Activated T-cell treated with anti-CD3 and anti-CD28 coated beads, Interleukin-2, amount 50 U/mL, for 72 hours (primary cell): ENCODE measurements at places on chromosomes 1 and 21. TPM values are rescaled to one million over a fixed set of nuclear protein-coding genes. Genes with fewer than 3 reads are reported as not detected.

DNA sequence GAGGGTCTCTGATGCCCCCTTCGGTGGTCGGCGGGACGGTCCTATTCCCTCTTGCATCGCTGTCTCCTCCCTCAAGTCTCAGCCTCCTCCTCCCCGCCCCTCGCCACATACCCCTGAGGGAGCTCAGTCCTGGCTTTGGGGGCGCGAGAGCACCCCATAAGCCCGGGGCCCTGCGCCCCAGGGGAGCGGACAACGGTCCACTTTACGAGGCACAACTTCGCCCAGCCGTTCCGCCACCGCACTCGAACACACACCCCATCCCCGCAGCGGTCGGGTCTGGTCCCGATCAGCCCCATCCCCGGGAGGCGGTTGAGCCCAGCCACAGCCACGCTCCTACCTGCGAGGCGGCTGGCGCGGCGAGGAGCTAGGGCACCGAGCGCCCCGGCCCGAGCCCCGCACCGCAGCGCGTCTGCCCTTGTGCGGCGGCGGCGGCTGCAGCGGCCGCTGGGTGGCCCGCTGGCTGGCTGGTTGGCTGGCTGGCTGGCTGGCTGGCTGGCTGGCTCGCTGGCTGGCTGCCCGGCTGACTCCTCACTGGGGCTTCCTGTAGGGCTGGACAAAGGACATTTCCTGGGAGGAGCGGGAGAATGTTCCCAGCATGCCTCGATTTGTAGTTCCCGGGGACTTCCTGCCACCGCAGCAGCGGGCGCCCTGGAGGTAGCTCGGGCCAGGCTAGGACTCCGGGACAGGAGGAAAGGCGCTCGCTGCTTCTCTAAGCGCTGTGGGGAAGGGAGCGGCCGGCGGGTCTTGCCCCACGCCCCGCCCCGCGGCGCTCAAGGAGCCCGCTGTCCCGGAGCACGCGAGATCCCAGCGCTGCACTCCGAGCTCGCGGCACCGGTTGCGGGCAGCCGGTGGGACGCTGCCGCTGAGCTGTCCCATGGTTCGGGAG is at the start of gene ZNF697:
TSS of gene ZNF697 (minus strand) at position 533 of the 886 bp plus-strand sequence. CDS start 22,166 bp downstream, outside the sequence.
- peaks cover 35% of the 10 kb centered on the region for H3K4me1 ChIP-seq
- peaks cover 76% of the 10 kb centered on the region for H3K27me3 ChIP-seq
- H3K27ac ChIP-seq: no peak within 1 kb of the TSS
- peak; percentile 60 for DNase-seq
- H3K36me3 ChIP-seq: no peaks in the 10 kb centered on the region

DNA sequence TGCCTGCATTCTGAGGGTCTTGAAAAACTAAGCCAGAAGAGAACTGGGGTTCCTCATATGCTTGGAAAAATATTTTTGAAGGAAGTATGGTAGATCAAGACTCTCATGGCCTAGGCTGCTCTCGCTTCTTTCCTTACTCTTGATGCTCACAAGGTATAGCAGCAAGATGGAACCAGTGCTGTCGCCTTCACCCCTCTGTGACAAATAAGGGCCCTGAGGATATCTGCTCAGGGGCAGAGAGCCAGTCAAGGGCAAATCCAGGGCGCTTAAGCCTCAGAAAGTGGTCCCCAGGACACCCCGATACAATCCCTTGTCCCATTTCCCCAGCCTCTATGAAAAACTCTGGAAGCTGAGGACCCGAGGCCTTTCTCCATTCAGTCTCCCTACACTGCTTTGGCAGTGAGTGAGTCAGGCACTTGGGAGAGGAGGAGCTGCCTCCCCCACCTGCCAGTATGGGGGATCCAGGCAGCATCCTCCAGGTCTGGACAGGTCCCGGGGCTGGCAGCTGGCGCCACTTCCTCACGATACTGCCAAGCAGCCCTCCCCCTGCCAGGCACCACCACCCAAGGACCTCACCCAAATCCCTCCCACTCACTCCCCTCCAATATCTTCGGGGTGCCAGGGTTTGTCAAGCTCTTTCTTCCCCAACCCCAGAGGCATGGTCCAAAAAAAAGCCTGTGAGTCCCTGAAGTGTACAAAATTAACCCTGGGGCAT is 1.3 kb downstream of the IGSF9 start:
- H3K27me3 ChIP-seq: peaks cover 44% of the 10 kb centered on the region
- H3K27ac ChIP-seq: no peak overlapping the region
- H3K4me1 ChIP-seq: peaks cover 9% of the 10 kb centered on the region
- no peak for DNase-seq

GRCh38 chr1:9080705-9081291 is 11.4 kb upstream of the SLC2A5 start:
- H3K4me3 ChIP-seq: no peak overlapping the region
- H3K4me1 ChIP-seq: peaks cover 24% of the 10 kb centered on the region
- H3K27me3 ChIP-seq: peaks cover 34% of the 10 kb centered on the region
- DNase-seq: no peak
- H3K36me3 ChIP-seq: no peaks in the 10 kb centered on the region
- no peak overlapping the region for H3K27ac ChIP-seq

The FMO2 gene
- not detected for total RNA-seq

- H3K27ac ChIP-seq: no peak within 1 kb of the TSS
- peaks cover 77% of the 10 kb centered on the region for H3K27me3 ChIP-seq
- peak; percentile 10 for DNase-seq
- peak within 1 kb of the TSS; percentile 90 for H3K4me3 ChIP-seq
Measured at GRCh38 chr1:220527908-220528678, at the start of gene MARK1. TSS of gene MARK1 (plus strand) at chr1:220528136. CDS start at chr1:220528823, 687 bp downstream.

The PTGFRN gene
- total RNA-seq: 14.8 TPM

DNA sequence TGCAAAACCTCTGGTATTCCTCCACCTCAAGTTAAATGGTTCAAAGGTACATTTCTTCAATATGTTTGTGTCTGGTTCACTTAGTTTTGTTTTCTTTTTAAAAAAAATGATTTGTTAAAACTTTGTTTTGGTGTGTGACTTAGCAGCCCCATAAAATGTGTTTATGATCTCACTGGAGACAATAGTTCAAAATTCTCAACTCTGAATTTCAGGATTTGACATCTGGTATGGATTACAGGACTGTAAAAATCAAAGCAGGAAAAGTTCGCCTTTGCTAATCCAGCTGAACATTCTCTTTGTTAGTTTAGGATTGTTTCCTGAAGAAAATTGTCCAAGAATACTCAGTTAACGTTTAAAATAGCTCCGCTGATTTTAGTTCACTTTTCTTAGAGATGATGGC is 231.7 kb downstream of the HMCN1 start:
- H3K27me3 ChIP-seq: peaks cover 11% of the 10 kb centered on the region
- H3K4me3 ChIP-seq: no peak overlapping the region
- no peaks in the 10 kb centered on the region for H3K36me3 ChIP-seq

GRCh38 chr1:238783633-238784032 is 602.7 kb upstream of the CHRM3 start:
- H3K36me3 ChIP-seq: no peaks in the 10 kb centered on the region
- no peak overlapping the region for H3K4me3 ChIP-seq
- no peaks in the 10 kb centered on the region for H3K27me3 ChIP-seq
- no peak overlapping the region for H3K27ac ChIP-seq

- H3K4me3 ChIP-seq: peak overlapping the region; percentile 24
- H3K27ac ChIP-seq: no peak overlapping the region
- DNase-seq: no peak
Measured at GRCh38 chr1:41362749-41363590, 1.7 kb downstream of the FOXO6 start.

GRCh38 chr21:44043613-44044012 is 31.5 kb downstream of the TRAPPC10 start:
- H3K27me3 ChIP-seq: no peaks in the 10 kb centered on the region
- H3K4me1 ChIP-seq: peaks cover 5% of the 10 kb centered on the region
- no peak overlapping the region for H3K4me3 ChIP-seq
- no peak for DNase-seq

The MIGA1 gene
- total RNA-seq: 11.9 TPM

The S100A7A gene
- not detected for total RNA-seq

DNA sequence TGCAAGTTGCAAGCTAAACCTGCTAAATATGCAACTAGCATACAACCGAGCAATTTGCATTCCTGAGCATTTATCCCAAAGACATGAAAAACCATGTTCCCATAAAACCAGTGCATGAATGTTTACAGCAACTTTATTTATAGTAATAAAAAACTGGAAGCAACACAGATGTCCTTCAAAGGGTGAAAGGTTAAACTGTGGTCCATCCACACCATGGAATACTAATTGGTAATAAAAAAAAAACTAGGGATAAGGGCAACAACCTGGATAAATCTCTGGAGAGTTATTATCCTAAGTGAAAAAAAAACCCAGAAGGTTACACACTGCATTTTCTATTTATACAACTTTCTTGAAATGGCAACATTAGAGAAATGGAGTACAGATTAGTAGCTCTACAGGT is 474.1 kb downstream of the SMYD3 start:
- H3K27ac ChIP-seq: no peak overlapping the region
- H3K27me3 ChIP-seq: no peaks in the 10 kb centered on the region
- peaks cover 8% of the 10 kb centered on the region for H3K4me1 ChIP-seq
- DNase-seq: no peak

The MYOC gene
- total RNA-seq: not detected

DNA sequence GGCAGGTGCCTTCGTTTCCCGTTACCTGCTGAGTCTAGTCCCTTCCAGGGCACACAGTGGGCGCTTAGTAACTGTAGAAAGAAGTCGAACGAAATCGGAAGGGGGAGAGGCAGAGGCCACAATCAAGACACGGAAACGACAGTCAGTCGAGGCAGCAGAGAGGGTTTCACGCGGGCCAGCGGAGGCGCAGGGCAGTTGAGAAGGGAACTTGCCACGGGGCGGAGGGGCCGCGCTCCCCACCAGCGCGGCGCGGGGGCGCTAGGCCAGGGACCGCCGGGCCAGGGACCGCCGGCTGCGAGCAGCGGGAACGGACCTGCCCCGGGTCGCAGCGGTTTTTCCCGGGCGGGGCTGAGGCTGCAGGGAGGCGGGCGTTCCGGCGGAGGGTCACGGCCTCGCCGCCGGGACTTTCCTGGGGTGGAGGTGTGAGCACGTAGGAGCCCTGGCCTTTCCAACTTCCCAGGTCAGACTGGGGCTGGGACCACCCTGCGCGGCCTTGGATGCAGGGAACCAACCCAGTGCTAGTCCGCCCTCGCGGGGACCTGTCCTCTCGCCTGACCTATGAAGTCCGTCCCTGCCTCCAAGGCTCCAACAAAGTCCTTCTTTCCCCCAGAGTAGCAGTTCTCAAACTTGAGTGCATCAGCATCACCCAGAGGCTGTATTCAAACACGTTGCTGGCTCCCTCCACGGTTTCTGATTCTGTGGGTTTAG is 150.1 kb upstream of the FGGY start:
- no peaks in the 10 kb centered on the region for H3K36me3 ChIP-seq
- DNase-seq: peak; percentile 55
- H3K4me1 ChIP-seq: peaks cover 45% of the 10 kb centered on the region
- H3K27ac ChIP-seq: peak overlapping the region; percentile 91
- peaks cover 13% of the 10 kb centered on the region for H3K27me3 ChIP-seq

DNA sequence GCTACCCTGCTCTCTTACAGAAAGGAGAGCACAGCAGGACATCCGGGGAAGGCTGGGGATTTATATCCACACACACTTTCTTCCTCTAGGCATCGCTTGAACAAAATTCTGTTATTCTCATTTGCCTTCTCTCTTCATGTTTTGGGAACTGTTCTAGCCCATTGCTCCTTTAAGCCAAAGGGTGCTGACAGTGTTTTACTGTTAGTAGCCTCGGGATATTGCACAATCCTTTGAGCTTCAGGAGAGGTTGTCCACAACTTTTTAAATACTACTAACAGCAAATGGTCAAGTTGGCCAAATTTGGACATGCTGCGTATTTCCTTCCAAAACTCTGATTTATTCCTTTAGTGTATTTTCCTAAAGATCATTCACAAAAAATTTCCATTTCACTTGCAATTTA is 579.2 kb upstream of the RGS18 start:
- no peaks in the 10 kb centered on the region for H3K27me3 ChIP-seq
- no peak overlapping the region for H3K4me3 ChIP-seq
- no peak for DNase-seq
- no peak overlapping the region for H3K27ac ChIP-seq

The GBP7 gene
- total RNA-seq: not detected

- peaks cover under 1% of the 10 kb centered on the region for H3K36me3 ChIP-seq
- H3K27me3 ChIP-seq: no peaks in the 10 kb centered on the region
- H3K4me1 ChIP-seq: no peaks in the 10 kb centered on the region
- H3K27ac ChIP-seq: no peak overlapping the region
- no peak for DNase-seq
Measured at GRCh38 chr1:46960250-46960649, 19.0 kb upstream of the CYP4A11 start.

DNA sequence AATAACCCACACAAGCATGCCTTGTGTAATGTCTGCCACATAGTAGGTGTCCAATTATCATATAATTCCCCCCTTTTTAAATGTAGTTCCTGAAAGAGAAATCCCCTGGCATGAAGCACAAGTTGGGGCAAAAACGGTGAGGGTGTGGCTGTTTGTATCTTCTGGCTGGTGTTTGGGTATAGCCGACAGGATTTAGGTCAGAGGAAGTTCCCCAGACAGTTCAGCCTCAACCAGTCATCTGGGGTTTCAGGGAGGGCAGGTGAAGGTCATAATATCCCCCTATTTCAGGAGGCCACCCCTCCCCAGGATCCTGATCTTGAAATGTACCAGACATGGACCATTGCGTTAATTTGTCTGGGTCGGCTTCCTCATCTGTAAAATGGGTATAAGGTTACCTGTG is 29.1 kb upstream of the JUN start:
- H3K4me3 ChIP-seq: no peak overlapping the region
- H3K4me1 ChIP-seq: peaks cover 30% of the 10 kb centered on the region
- H3K27ac ChIP-seq: no peak overlapping the region
- peak; percentile 8 for DNase-seq

DNA sequence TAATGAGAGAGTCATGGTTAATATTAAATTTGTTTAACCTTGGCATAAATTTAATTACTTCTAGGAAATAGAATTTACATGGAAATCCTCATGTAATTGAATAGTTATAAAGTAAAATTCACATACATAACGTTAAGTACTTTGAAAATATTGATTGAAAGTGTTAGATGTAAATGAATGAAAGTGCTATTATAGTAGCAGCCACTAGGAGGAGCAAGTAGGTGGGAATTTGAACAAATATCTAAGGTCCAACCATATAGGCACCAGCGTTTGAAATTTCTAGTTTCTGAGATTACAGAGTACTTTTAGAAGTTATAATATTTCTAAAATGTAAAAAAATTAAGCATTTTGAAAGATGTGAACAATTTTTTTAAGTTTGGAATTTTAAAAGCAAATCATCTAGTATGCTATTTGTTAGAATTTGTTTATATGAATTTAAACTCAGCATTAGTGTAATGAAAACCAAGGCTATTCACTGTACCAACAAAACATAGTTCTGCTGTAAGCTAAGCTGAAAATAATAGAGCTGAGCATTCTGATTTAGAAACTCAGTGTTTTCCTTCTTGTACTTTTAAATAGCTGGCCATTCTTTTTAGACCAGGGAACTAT is 3.3 kb downstream of the B3GALT2 start:
- H3K4me3 ChIP-seq: no peak overlapping the region
- H3K27ac ChIP-seq: no peak overlapping the region
- H3K4me1 ChIP-seq: peaks cover 27% of the 10 kb centered on the region
- no peaks in the 10 kb centered on the region for H3K36me3 ChIP-seq
- no peaks in the 10 kb centered on the region for H3K27me3 ChIP-seq
- DNase-seq: peak; percentile 19

The CEP170 gene
- total RNA-seq: 49.4 TPM

The LRRN2 gene
- not detected for total RNA-seq

GRCh38 chr1:1245178-1245816 is 1.2 kb downstream of the C1QTNF12 start:
- H3K27ac ChIP-seq: no peak overlapping the region
- H3K4me1 ChIP-seq: peaks cover 9% of the 10 kb centered on the region
- no peaks in the 10 kb centered on the region for H3K36me3 ChIP-seq
- no peak overlapping the region for H3K4me3 ChIP-seq
- no peaks in the 10 kb centered on the region for H3K27me3 ChIP-seq

The CAPN9 gene
- total RNA-seq: not detected

- H3K36me3 ChIP-seq: no peaks in the 10 kb centered on the region
- DNase-seq: peak; percentile 93
- H3K4me3 ChIP-seq: peak overlapping the region; percentile 73
- H3K4me1 ChIP-seq: peaks cover 16% of the 10 kb centered on the region
- peaks cover 59% of the 10 kb centered on the region for H3K27me3 ChIP-seq
- no peak overlapping the region for H3K27ac ChIP-seq
Measured at GRCh38 chr1:156892190-156893047, 1.1 kb upstream of the PEAR1 start.

The GPX7 gene
- total RNA-seq: 27.6 TPM
